ENCODE measurements at places on chromosomes 7 and 10.

DNA sequence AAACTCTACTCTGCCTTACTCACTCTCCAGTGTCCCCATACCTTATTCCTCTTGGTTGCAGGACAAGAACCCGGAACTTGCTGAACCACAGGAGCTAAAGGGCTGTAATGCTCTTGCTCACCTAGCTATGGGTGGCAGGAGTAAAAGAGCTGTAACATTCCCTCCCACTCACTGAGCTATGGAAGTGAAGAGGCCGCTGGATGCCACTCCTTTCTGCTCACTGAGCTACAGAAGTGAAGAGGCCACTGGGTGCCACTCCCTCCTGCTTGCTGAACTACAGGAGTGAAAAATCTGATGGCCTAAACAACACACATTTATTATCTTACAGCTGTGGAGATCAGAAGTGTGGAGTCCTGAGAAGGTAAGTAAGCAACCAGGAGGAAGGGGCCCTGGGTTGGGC lies 17.5 kb downstream of the MRPS24 start:
- no peak for DNase-seq

GRCh38 chr7:77222065-77222464 lies 22.4 kb upstream of the FGL2 start:
- DNase-seq = no peak

DNA sequence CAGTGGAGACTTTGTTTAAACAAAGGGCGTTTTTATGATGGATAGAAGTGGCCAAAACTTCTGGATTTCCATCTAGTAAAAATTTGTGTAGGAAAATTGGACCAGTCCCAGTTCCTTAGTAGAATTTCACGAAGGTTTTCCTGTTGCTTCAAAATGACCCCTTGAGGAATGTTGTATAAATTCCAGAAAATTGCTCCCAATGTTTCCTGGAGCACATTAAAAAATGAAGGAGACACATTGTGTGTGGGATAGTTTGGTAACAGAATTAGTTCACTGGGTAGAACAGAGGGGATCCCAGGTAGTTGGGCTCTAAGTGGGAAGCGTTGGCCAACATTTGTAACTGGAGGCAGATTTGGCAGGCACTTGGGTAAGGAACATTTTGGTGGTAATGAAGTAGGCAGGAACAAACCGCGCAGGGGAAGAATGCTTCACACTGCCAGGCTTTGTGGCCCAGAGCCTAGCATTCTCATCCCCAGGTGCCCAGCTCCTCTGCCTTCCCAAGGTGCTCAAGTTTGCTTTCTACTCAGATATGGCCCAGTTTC lies 758.6 kb downstream of the AUTS2 start:
- DNase-seq = no peak

DNA sequence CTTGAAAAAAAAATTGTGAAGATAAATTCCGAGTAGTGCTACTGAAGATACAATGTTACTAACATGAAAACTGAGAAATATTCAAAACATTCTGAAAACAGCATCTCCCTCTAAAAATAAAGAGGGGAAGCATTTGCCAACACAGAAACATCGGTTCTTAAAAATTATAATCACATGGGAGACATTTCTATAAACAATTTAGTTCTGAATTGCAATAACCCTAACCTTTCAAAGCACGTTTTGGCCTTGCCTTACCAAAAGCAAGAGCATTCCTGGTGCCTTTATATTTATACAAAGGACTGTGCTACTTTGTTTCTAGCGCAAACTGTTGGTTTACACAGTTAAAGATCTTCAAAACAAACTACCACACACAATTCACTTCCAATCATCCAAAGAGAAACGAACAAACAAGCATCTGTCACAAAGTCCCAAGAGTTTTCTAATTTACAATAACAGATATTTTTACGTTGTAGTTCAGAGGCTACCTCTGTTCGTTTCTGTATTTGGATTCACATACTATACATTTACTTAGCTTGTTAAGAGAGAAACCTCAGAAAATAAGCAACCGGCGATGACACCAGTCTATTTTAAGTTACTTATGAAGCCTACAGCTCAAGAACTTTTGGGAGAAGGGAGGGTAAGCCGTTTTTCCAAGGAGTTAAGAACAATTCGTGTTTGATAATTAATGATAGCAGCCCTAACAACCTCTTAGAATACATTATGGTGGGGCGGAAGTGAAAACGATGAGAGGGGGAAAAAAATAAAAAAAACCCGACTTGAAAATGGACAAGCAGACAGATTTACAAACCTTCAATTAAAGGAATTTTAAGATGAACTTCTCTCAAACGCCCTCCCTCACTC lies 1.3 kb downstream of the ABI1 start:
- no peak for DNase-seq

- no peak for DNase-seq
Measured at GRCh38 chr7:140631021-140631420, 9.6 kb downstream of the DENND2A start.

DNA sequence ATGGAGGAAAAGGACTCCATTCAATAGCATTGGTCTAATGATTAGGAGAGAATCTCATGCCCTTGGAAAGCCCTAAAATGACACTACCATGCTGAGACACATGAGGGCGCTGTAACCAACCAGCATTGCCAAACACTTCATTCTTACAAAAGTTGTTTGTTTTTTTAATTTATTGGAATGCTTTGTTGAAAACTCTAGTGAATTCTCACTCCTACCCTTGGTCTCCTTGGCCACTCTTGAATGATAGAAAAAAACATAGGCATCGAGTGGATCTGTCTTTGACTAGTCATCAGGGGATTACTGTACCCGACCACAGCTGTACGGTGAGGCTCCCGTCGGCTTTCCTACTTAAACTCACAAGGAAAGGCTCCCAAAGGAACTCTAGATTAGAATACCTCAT lies 29.3 kb upstream of the ADD3 start:
- peak; percentile 35 for DNase-seq
